ENCODE measurements at places on chromosomes 7 and 10.
A peak's percentile ranks its signal among the peaks of the same experiment; 100 is the strongest.

DNA sequence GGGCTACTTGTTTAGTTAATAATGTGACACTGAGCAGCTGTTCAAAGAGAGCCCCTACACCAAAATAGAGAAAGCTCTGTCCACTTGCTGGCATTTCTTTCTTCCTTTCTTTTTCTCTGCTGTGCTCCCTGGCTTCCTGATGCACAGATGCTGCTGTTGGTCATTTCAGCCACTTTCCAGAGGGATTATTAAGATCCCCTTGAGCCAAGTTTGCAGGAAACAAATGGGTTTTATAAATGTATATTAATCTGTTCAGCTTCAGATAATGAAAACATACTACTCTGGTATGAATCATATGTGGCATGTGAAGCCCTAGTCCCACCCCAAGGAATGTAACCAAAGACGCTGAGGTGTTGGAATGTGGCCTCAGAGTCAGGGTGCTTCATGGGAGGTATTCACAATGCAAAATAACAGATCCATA, 638.2 kb upstream of the FZD8 start:
- no peak for DNase-seq

DNA sequence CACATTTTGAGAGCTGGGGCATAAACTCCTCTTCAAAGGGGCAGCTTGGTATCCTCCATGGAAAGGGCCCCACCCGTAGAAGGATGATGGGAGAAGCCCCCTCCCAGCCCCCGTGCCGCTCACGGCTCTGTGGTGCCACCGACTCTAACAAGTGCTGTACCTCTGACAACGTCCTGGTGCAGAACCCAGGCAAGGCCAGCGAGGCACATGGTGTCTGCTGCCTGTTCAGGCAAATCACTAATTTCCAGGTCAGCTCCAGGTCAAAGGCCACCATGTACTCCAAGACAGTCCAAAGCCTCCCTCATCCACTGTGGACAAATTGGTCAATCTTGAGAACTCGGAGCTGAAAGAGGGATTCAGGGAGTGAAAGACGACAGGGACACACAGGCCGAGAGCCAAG, 11.4 kb upstream of the CNPY1 start:
- no peak for DNase-seq

DNA sequence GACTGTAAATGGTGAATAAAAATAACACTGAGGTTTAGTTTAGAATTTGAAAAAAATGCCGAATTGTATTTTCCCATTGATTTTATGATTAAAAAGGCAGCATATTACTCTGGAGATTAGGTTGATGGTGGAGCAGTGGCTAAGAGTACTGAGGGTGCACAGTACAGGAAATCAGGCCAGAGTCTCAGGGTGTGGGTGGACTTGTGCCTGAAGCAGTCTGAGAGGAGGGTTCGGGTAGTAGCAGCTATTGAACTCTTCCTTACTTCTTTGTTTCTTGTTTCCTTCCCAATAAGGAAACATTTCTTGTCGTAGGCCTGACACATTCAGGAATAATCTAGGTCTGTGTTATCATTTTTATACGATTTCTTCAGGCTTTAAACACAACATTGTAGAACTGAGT, 319.0 kb upstream of the MBL2 start:
- DNase-seq, result no peak

- no peak for DNase-seq
Observed at GRCh38 chr10:130960531-130960930, 351.0 kb downstream of the TCERG1L start.

DNA sequence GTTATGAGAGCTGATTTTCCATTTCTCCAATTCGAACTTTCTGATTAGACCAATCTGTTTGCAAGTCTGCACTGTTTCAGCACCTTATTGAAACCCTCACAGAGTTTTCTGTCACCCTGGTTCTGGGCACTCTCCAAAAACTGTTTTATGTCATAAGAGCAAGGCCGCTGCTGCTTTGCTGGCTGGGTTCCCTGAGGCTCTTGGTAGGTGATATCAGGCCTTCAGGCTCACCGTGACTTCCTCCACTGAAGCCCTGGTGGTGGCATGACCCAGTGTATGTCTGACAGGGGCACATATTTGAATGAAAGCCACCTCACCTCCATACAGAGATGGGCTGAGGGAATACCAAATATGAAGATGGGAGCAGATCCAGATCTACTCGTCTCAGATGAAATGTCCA, 8.3 kb downstream of the RABGEF1 start:
- DNase-seq, result no peak

GRCh38 chr10:99529591-99530107, 3.1 kb upstream of the NKX2-3 start:
- DNase-seq, result no peak

- no peak for DNase-seq
Observed at GRCh38 chr10:13347043-13347499, 1.0 kb downstream of the SEPHS1 start.

GRCh38 chr7:31776616-31777015, 89.6 kb downstream of the PPP1R17 start:
- no peak for DNase-seq

- DNase-seq, result no peak
Observed at GRCh38 chr7:105672801-105673200, 91.5 kb upstream of the EFCAB10 start.

DNA sequence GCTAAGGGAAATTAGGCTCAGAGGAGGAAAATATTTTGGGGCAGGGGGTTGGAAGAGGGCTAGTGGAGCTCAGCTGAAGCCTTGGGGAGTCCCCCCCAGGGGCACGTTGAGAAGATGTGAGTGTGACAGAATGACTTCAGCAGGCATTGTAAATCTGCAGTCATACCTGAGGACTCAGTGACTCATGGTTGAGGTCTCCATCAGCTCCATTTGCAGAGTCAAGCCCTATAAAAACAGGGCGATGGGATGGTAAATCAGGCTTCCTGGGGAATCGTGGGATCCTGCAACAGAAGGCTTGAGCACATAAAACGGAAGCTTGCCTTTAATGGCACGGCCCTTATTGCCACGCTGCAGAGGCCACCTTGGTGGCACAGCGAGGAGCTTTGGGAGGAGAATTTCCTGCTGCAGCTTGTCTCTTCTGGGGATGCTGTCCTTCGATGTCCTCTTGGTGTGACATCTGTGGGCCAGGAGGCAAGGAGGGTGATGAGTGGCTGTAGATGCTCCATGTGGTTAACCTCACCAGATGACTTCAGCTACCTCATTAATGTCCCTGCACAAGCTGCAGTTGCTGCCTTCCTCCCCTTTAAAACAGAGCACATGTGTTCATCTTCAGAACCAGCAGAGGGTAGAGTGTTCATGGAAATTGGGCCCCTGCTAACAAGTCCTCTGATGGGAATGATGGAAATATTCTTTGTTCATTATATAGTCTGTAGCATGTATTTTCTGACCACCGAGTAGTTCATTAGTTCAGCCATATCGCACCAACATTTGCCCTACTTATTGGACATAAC, 285.9 kb downstream of the LRMDA start:
- no peak for DNase-seq

DNA sequence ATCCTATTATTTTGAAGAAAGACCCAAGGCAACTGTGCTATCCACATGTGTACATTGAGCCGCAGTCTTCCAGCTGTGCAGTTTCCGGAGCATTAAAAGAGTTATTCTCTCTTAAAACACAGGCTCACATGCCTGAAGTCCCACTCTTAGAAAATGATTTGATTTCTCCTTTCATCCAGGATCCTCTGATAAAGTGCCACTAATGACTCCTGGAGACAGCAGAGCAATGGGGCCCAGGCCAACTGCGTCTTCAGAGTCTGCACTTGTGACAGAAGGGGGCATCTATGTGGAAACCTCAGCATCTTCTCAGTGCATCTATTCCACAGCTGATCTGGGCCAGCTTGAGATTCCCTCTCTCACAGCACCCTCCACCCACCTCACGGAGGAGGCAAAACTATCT, 482.1 kb upstream of the AKR1E2 start:
- no peak for DNase-seq

DNA sequence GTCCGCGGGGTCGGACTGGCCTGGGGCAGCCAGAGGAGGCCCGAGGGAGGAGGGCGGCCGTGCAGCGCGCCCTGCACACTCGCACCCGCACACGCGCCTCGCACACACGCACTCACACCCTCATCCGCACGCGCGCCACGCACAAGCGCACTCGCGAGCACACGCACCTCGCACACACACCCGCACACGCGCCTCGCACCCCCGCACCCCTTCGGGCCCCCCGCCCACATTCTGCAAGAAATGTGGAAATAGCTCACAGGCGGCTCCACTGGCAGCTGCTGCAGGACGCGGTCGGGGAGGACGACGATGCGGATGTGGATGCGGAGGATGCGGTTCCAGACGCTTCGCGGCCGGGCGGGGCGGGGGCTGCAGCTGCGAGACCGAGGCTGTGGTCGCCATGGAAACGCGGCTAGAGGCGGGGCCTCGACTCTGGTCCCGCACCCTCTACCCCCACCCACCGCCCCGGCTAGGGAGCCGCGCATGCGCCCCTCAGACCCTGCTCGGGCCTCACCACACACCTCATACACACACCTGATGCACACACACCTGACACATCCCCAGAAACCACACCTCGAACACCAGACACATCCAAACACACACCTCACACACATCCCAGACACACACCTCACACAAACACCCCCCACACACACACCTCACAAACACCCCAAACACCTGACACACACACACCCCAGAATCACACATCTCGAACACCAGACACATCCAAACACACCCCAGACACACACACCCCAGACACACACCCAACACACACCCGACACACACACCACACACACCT, at the start of gene CALY:
Gene CALY, minus strand, starts transcription at position 320 of the 793 bp plus-strand sequence. CDS start 7,907 bp downstream, outside the sequence.
- DNase-seq, result peak; percentile 48

GRCh38 chr10:82759050-82759449, 884.1 kb downstream of the NRG3 start:
- DNase-seq, result no peak

DNA sequence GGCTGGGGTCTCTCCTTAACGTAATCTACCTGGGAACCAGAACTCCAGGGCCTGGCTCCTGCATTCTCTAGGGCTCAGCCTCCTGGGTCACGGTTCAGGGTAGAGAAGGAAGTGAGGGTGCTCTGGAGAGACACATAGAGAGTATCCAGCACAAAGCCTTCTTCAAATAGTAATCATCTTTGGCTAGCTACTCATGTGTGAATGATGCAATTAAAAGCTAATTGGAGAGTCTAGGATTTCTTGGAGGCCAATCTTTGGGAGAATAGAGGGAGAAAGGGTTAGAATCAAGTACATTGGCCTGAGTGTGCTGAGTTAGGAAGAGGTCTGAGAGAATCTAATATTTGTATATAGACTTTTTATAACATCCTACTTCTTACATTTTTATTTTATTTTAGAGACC, 24.0 kb upstream of the MALRD1 start:
- no peak for DNase-seq

- DNase-seq, result no peak
Observed at GRCh38 chr7:20799566-20800366, 13.1 kb upstream of the SP8 start.

DNA sequence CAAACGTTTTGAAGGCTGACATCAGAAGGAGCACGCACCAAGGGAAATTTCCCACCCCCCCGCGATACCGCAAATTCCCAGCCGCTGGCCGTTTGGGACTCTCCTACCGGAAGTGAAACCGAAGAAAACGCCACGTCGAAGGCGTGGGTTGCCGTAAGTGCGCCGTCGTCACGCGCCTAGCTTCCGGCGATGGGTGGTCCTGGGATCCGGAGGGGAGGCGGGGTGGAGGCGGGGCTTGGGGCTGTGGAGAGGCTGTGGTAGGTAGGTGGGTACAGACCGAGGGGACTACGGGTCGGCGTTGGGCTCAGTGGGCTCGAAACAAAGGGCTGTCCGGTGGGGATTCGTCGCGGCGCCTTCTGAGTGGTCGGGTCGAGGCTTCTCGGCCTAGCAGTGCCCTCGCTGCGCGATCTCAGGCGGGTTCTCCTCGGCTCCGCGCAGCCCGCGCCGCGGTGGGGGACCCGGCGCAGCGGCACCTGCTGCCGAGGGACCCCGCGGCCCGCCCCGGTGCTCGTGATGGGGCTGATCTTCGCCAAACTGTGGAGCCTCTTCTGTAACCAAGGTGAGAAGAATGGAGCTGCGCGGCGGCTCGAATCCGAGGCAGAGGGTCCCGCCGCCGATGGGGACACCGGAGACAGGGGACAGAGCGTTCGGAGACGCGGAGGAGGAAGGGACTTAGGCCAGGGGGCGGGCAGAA, at the start of gene ARL5B:
Gene ARL5B, plus strand, starts transcription at position 307 of the 694 bp plus-strand sequence. Its CDS starts 207 bp downstream, at position 514.
- peak; percentile 96 for DNase-seq

DNA sequence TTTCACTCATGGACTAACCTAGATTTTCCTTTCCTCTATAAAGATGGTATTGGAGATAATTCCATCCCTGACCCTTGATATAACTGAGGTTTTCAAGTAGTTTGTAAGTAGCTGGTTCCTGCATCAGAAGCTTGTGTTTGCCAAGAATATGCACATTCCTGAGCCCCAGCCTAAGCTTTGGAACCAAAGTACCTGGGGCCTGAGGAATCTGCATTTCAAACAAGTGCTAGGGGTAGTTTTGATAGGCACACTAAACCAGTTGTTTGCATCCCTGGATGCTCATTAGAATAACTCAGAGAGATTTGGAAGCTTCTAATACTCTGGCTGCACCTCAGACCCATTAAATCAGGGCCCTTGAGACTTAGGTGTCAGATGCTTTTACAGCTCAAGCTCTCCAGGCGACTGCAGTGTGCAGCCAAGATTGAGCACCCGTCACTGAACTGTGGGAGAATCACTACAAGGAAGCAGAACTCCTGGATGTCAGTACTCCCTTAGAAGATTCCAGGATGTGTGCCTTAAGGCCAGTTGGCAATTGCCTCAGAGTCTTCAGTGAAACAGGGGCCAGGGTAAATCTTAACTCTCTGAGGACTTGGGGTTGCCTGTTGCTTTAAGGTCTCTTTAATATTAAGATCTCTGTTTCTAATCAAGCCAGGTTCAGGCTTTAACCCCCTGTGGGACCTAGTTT, 565.0 kb downstream of the REEP3 start:
- DNase-seq, result no peak

GRCh38 chr10:21926949-21927348, 76.6 kb downstream of the DNAJC1 start:
- DNase-seq, result no peak

GRCh38 chr10:97724341-97724941, 10.9 kb downstream of the MARVELD1 start:
- no peak for DNase-seq

DNA sequence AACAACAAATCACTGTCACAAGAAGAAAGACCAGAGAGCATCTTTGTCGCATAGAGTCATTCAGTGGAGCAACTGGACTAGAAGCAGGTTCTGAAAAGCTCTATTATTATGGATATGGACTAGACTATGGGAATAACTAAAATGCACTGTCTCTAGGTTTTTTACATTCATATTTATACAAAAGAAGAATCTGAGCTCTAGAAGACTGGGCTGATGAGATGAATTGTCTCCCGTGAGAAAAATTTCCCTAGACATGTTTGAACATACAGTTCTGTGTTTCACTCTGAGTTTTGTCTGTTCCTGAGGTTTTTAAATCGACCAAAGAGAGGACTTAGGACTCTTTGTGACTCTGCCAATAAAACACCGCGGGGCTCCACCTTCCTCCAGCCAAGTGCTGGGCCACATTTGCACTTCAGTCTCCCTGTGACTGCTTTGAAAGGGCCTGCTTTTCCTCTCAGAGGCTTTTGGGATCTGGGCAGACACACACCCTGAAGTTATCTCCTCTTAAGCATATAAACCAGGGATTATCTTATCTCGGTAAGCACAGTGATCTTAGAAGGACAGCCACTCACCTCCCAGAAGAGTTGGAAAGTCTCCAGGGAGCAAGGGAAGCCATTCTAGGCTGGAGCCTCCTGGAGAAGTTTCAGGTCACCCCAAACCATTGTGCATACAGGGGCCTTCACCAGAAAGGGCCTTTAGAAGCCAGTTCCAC, 101.0 kb upstream of the JCAD start:
- no peak for DNase-seq

- no peak for DNase-seq
Observed at GRCh38 chr7:28173531-28173930, 7.1 kb downstream of the JAZF1 start.
